ENCODE measurements at places on chromosomes 5 and 9. TPM values are rescaled to one million over a fixed set of nuclear protein-coding genes. Genes with fewer than 3 reads are reported as not detected.

GRCh38 chr9:88978034-88978433 is 13.2 kb upstream of the S1PR3 start:
- no peak for DNase-seq

The PLAC8L1 gene
- total RNA-seq = 0.53 TPM

- no peak for DNase-seq
These were observed 14.0 kb downstream of the FGFR4 start for GRCh38 chr5:177100714-177101121.

The LMX1B gene
- total RNA-seq = not detected

DNA sequence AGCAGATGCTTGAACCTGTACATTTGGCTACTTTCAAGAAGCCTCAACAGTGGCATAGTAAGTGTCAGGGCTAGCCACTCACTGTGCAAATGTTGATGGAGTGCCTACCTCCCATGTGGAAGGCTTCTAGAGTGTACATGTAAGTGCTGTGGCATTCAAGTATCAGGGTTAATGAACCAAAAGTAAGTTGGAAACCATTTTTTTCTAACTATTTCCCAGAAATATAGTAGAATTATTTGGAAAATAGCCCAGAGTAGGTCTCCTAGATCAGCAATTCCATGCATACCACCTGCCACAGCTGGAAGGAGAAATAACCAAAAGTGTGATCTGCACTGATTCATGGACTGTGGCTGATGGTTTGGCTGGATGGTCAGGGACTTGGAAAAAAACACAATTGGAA is 53.3 kb downstream of the FOXD1 start:
- no peak for DNase-seq

DNA sequence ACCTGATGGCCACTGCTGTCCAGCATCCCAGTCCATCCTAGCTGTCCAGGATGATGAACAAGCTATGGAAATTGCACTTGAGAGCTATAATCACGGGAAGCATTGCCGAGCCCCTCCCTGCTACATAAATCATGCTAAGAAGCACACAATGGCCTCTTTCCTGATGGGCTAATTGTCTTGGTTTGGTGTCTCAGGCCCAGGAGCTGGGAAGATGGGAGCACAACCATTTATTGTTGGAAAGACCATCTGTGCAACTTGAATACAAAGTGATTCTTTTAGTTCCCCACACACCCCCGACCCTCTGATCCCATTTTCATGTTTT is 80.4 kb downstream of the RGS3 start:
- DNase-seq = no peak

- DNase-seq = no peak
These were observed 45.9 kb upstream of the PJA2 start for GRCh38 chr5:109455598-109456096.

DNA sequence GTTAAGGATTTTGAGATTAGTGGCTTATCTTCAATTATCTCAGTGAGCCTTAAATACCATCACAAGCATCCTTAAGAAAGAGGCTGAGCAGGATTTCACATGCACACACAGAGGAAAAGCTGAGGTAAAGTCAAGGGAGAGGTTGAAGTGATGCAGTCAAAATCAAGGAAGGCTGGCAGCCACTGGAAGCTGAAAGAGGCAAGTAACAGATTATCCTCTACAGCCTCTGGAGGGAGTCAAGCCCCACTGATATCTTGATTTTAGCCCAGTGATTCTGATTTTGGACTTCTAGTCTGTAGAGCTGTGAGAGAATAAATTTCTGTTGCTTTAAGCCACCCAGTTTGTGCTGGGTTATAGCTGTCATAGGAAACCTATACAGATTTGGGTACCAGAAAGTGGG is 80.1 kb downstream of the ANKRD31 start:
- no peak for DNase-seq

DNA sequence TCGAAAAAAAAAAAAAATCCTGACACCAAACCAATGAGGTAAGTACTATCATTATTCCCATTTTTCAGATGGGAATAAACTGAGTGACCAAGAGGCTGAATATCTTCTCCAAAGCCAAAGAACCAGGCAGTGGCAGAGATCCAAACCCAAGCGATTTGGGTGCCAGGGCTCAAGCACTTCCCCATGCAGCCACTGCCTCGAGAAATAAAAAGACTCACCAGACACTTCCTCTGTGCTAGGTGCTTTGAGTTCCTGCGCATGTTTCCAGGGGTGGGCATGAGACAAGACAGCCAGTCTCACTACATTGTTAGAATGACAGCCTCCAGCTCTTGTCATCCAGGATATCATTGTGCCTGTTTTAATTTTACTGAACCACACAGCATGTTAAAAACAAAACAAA is 2.3 kb upstream of the RPL26L1 start:
- no peak for DNase-seq

The SPDL1 gene
- 43.1 TPM for total RNA-seq

GRCh38 chr5:78341440-78341839 is 19.0 kb upstream of the SCAMP1 start:
- no peak for DNase-seq

- DNase-seq = no peak
These were observed 4.7 kb upstream of the PURA start for GRCh38 chr5:140109018-140109758.

DNA sequence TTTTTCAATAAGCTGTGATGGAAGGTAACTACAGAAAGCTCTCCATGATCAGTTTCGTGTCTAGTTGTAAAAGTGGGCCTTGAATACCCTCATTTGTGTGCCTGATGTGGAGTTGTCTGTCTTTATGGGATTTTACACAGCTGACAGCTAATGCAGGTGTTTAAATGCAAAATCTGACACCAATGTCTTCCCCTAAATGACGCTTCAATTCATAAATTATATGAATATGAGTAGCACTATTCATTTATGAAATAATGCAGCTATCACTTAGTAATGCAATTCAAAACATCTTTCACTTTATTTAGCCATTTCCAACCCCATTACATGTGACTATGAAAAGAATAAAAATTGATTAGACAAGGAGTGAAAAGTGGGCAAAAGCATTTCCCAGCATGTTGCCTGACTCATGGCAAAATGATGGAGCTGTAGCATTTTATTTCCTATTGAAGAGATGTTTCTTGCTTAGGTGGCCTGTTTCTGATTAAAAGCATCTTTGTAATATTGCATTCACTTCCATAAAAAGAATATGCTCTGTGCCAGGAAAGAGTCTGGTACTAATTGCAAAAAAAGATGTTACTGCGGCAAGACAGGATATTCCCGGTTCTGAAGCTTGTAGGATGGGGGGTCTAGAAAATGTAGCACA is 116.7 kb upstream of the HAPLN1 start:
- DNase-seq = no peak

The LCN6 gene
- not detected for total RNA-seq

The IL4 gene
- total RNA-seq = 6.8 TPM

DNA sequence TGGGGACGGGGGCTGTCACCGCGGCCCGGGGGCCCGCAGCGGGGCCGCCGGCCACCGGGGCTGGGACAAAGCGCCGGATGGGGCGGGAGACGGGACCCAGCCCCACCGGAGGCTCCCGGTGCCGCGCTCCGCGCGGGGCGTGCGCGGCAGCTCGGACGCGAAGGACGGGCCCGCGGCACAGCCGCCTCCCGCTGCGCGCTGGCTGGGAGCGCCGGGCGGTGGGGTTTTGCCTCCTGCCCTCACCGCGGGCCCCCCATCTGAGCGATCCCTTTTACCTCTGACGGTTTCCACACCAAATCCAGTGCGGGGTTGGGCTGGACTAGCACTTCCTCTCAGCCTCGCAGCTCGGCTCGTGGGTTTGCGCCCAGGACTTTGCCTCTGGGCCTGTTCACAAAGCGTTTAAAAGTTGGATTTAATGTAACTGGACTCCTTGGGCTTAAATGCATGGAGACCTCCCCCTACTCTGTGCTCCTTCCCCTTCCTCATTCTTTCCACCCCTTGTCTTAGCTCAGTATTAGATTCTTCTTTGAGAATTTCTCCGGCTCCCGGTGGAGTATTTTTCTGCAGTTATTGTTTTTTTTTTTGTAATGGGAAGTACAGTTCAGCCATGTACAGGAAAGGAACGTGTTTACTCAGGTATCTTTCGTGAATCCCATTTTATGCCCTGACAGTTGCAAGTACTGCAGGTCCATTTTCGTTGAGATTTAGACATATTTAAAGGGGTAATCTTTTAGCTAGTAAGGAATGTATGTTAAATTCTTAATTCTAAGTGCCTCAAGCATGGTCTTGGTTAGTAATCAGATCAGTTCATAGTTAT is 691 bp downstream of the FCHO2 start:
- no peak for DNase-seq

GRCh38 chr9:132214027-132214622 is 52.3 kb downstream of the NTNG2 start:
- DNase-seq = no peak

The ZFP62 gene
- total RNA-seq = 27.6 TPM

Measured in CD8-positive, alpha-beta memory T cell (primary cell).